Stimulated activated CD4-positive, alpha-beta T cell treated with anti-CD3 and anti-CD28 coated beads, Interleukin-1b, Interleukin-23, amount 100 ng/mL, for 1 hour (primary cell): ENCODE measurements at places on chromosomes 5 and 9.

- DNase-seq, result no peak
Measured at GRCh38 chr5:171678646-171679045, 107.0 kb upstream of the SMIM23 start.

DNA sequence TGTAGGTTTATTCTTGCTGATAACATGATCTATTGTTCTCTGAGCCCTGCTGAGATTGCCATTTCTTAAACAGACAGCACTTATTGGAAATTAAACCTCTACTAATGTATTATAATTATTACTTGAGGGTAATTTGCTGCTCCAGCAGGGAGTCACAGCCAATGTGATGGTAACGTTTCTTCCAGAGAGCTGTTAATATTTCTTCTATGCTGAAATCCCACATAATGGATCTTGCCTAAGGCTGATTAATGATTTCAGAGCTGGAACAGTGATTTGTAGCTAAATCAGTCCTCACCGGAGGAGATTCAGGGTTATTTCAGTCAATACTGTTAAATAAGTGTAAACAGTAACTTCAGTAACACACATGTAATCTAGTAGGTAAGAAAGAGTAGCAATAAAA lies 170.1 kb downstream of the CDH12 start:
- no peak for DNase-seq

DNA sequence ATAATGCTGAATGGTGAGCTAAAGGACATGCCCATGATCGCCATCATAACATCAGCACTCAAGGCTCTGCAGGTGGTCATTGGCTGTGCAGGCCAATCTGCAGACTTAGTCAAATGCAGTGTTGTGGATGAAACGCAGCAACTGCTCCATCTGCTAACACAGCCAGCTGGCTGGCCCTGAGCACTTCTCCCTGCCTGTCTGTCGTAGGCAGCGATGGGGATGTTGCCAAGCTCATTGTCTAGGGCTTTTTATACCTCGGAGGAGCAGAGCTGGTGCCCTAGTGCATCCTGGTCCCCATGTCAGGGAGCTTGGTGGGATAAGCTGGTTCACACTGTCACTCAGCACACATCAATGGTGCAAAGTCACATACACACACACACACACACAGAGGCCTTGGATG lies 189.4 kb downstream of the TENT4A start:
- no peak for DNase-seq

DNA sequence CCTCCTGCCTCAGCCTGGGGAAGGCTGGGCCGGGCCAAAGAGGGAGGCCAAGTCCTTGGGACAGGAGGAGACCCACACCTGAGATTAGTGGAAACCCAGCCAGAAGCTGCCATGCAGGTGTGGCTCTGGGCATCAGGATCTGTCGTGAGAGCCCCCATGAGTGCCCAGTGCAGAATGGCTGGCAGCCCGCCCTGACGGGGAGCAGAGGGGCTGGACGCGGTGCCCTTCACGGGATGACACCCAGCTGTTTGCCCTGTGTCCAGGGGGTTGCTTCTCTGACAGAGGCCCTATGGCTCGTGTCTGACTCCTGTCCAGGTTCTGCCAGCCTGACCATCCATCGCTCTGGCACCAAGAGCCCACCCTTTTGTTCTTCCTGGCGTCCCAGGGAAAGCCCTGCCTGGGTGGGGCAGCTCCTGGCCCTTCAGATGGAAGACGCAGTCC lies 8.5 kb downstream of the DIPK1B start:
- no peak for DNase-seq

DNA sequence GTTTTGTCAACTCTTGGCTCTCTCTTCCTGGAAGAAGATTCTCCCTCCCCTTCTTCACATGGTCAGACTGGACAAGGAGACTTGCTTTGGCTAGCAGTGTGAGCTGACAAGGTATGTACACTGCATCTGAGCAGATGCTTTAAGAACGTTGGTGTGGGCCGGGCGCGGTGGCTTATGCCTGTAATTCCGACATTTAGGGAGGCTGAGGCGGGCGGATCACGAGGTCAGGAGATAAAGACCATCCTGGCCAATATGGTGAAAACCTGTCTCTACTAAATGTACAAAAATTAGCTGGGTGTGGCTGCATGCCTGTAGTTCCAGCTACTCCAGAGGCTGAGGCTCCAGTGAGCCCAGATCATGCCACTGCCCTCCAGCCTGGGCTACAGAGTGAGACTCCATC lies 26.4 kb upstream of the SEMA5A start:
- DNase-seq, result no peak
